ENCODE measurements at places on chromosomes 12 and 14.
A peak's percentile ranks its signal among the peaks of the same experiment; 100 is the strongest.

GRCh38 chr14:23578560-23579310 is at the start of gene JPH4:
Gene JPH4 (minus strand): TSS chr14:23578790. CDS start chr14:23577453, 1,337 bp downstream.
- no peak for DNase-seq

- no peak for DNase-seq
These were observed 80.8 kb downstream of the SLC35F4 start for GRCh38 chr14:57785058-57785457.

DNA sequence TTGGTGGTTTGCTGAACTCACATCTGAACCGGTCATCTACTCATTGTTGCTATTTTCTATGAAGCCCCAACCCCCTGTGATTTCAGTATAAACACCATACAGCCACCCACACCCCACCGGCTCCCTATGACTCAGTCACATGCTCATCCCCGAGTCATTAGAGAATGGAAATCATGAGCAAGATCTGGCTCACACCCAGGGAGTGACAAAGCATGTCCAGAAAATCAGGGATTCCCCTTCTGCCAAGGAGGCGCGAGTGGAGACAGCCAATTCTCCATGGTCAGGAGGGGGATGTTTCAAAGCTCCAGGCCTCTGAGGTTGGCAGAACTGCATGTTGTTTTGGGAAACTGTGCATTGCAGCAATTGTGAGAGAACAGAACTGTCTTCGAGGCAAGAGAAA is 657.5 kb upstream of the TBX3 start:
- no peak for DNase-seq

- no peak for DNase-seq
These were observed 106.2 kb downstream of the TMEM30B start for GRCh38 chr14:61174987-61175386.

GRCh38 chr12:65568517-65568916 is 255.8 kb upstream of the HMGA2 start:
- no peak for DNase-seq

GRCh38 chr12:91778091-91778832 is 367.4 kb downstream of the BTG1 start:
- no peak for DNase-seq

DNA sequence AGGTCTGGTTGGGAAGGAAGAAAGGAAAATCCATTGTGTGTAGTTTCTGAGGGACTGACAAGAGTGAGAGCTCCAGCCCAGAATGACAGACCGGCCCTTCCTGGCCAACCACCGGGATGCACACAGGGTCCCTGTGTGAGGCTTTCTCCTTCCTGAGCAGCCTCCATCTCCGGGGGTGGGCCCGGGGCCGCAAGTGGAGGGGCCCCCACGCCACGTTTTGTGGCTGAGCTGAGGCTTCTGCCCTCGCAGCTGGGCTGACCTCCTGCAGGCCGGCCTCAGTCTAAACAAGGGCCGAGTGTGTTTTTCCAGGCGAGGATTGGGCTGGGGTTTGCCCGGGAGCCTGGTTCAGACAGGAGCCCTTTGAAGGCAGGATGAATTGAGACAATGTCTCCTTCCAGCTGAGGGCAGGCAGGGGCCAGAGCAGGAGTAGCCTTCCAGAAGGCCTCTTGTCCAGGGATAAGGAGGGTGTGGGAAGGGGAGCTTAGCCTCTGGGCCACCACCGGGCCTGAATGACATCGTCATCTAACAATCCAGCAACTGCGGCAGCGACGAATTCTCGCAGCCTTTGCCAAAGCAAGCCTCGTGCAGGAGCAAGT is 96.5 kb upstream of the NCOR2 start:
- DNase-seq = no peak

GRCh38 chr14:76413962-76414600 is 38.1 kb downstream of the ESRRB start:
- no peak for DNase-seq

GRCh38 chr12:111149299-111149698 is 219.6 kb downstream of the PHETA1 start:
- no peak for DNase-seq

DNA sequence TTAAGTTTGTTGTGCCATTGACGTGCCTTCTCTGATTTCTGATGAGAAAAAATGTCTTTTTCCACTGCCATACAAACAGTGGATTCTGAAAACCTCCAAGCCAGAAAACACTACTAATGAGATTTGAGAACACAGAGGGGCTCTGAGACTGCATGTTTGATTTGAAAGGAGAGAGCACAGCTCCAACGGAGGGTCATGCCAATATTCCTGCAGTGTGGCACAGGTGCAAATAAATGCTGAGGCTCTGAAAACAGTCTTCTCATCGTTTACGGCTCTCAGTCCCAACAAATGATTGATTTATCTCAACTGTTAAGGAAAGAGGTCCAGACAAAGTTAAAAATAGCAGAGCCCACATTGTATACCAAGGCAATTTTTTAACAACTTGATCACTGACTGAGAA is 128.7 kb downstream of the KCNH5 start:
- DNase-seq = no peak

GRCh38 chr12:71551529-71551928 is 111.9 kb downstream of the LGR5 start:
- DNase-seq = no peak

DNA sequence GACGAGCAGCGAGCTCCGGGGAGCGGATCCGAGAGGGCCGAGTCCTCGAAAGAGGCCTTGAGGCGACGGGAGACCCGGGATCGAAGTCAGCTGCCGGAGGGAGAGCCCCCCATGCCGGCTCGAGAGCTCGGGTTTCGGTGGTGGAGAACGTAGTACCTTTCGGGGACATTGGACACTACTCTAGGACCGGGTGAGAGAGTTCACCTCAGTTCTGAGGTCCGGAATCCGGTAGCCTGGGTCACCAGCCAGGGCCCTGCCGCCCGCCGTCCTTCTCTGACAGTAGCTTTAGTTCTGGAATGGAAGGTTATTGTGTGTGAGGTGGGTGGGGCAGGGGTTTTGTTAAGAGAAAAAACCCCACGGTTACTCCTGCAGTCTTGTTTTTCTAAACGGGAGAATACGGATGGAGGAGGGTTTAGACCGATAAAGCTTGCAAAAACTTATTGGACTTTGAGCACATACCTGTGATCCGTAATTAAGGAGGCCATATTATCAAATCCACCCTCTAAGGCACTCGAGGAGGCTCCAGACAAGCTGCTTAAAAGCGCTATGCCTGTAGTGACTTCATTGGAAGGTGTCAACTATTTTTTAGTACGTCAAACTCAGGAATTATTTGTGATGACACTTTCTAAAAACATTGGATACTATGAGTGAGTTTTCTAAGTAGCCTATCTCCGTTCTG is 765 bp downstream of the SCYL2 start:
- no peak for DNase-seq

- DNase-seq = no peak
These were observed 51.3 kb upstream of the AMIGO2 start for GRCh38 chr12:47131011-47131410.

DNA sequence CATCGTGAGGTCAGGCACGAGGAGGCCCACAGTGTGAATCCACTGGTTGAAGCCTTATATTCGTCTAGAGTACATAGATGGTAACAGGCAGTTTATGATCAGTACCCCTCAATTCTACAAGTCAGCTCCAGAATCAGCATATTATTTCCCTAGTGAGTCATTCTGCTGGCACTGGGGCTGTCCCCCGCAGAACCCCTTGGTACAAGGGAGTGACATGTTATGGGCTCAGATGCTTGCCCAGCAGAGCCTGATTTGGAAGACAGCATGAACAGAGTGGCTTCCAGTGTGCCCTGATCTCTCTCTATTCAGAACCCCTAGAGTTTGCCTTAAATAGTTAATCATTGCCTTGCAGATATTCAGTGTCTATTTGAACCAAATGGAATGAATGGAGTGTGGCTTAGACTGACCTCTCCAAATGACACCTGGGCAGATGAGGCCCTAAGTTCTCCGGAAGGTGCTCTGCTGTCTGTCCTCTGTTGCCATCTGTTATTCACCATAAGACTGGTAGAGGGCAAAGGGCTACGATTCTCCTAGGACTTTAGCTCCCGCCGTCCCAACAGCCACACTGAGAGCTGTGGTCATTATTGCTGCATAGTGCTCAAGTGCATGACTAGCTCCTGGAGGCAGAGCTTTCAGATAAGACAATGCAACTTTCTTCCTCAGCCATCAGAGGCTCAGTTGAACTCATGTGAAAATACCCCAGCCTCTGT is 41.1 kb downstream of the CACNA2D4 start:
- DNase-seq = no peak

- DNase-seq = no peak
These were observed 37.8 kb downstream of the TMX1 start for GRCh38 chr14:51277753-51278415.

GRCh38 chr14:67357186-67357968 is 2.2 kb downstream of the ATP6V1D start:
- no peak for DNase-seq

DNA sequence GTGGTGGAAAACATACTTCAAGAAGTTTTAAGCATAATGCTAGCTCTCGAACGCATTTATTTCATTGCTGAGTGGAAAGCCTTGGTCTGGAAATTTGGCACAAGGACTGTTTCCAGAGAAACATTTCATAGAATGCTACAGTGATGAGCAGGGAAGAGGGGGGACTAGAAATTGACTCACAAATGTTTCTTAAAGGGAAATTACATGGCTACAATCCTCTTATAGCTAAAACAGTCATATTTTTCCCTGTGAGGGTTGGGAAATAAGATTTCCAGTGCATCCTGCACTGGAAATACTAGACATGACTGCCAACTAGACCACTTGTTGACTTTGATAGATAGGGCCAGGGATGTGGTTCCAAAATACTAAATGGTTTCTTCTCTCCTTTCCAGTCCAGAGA is 197.3 kb upstream of the RGS6 start:
- no peak for DNase-seq

GRCh38 chr14:61568572-61569011 is 126.7 kb upstream of the HIF1A start:
- peak; percentile 72 for DNase-seq
